CD4-positive, alpha-beta T cell treated with Interleukin-21 for 1 hour (primary cell): ENCODE measurements at places on chromosomes 6 and 20.

GRCh38 chr6:40874495-40874894 is 164.5 kb downstream of the UNC5CL start:
- DNase-seq, result no peak

- no peak for DNase-seq
Observed at GRCh38 chr6:36873115-36873514, 1.5 kb downstream of the PPIL1 start.

DNA sequence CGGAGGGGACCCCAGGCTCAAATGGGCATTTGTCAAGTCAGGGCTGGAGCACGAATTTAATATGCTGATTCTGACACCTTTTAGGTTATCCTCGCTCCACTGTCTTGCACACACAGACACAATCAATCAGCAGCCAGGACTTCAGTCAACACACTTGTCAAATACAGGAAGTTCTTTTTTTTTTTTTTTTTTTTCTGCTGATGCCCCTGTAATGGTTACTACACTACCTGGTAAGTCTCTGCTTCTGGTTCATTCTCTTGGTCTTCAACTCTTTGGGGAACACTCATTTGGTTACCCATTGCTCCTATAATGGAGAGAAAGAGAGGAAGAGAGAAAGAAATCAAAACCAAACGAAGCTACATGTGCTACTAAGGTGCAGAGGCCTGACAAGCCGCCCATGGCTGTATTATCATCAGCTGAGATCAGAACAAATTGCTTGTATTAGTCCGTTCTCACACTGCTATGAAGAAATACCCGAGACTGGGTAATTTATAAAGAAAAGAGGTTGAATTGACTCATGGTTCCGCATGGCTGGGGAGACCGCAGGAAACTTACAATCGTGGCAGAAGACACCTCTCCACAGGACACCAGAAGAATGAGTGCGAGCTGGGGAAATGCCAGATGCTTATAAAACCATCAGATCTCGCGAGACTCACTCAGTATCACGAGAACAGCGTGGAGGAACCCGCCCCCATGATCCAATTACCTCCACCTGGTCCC is 11.8 kb downstream of the BCAS1 start:
- no peak for DNase-seq

GRCh38 chr20:43508604-43509040 is 1.1 kb downstream of the L3MBTL1 start:
- DNase-seq, result no peak

GRCh38 chr6:52839124-52840055 is 1.2 kb downstream of the GSTA5 start:
- peak; percentile 50 for DNase-seq

- DNase-seq, result peak; percentile 49
Observed at GRCh38 chr6:105981002-105981887, 104.9 kb upstream of the PRDM1 start.

DNA sequence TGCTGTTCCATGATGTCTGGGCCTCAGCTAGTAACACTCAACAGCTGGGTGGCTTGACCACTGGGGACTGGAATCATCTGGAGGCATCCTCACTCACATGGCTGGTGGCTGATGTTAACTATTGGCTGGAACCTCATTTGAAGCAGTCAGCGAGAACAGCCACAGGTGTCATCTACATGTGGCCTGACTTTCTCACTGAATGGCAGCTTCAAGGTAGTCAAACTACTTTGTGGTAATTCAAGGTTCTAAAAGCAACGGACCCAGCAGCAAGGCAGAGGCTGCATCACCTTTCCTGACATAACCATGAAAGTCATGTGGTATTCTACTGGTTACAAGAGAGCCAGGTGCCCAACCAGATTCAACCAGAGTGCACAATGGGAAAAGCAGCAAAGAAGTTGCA is 115.9 kb upstream of the DST start:
- DNase-seq, result no peak

DNA sequence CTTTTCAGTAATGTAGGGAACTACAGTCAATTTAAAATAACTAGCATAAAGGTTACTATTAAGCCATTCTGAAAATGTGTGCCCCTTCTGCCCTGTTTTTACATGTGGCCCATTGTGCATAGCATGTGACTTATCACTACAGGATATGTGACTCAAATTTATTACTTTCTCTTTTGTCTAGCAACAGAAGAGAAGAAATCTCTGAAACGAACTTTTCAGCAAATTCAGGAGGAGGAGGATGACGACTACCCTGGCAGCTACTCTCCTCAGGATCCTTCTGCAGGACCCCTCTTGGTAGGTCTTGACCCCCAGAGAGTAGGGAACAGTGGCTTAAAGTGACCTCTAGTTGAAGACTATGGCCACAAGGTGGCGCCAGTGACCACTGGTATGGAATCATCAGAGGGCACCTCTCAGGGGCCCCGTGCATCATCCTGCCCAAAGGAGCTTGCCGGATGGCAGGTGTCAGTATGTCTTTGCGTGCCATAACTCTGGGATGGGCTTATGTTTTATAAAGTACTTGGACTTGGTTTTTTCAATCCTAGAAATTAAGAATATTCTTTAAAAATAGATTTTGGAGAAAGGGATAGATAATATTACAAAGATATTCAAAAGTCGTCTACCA is 23.9 kb downstream of the RPRD1B start:
- DNase-seq, result peak; percentile 75

DNA sequence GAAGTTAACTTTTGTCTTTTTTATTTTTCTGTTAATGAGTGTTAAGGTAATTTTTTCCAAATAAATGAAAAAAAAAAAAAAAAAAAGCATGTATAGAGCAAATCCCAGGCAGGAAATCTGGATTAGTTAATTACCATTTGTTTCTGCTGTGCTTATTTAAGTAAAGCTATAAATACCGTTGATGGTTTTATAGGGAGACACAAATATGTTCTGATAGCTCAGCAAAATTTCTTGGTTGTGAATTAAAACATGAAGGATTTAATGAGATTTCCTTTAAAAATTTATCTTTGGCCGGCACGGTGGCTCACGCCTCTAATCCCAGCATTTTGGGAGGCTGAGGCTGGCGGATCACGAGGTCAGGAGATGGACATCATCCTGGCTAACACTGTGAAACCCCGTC is 189.4 kb downstream of the CD109 start:
- no peak for DNase-seq

- DNase-seq, result no peak
Observed at GRCh38 chr6:109079981-109080380, 14.7 kb downstream of the SESN1 start.

GRCh38 chr20:32458061-32458836 is 100.1 kb downstream of the ASXL1 start:
- DNase-seq, result no peak

- no peak for DNase-seq
Observed at GRCh38 chr20:19808498-19808897, 50.4 kb downstream of the RIN2 start.

DNA sequence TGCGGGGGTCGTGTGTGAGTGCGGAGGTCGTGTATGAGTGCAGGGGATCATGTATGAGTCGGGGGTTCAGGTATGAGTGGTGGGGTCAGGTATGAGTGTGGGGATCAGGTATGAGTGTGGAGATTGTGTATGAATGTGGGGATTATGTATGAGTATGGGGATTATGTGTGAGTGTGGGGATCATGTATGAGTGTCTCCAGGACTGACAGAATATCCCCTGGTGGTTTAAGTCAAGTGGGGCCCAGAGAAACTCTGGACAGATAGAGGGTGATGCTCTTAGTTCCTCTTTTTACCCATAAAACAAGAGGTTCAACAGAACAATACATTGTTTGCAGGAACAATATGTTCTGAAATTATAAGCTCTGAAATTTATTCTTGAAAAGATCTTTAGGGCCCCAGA is 131.9 kb downstream of the UST start:
- DNase-seq, result no peak

- DNase-seq, result no peak
Observed at GRCh38 chr6:42720739-42721138, 1.7 kb downstream of the PRPH2 start.

GRCh38 chr20:3532089-3532615 is 61.3 kb downstream of the ATRN start:
- no peak for DNase-seq

GRCh38 chr6:56851074-56851473 is 103.8 kb upstream of the BEND6 start:
- no peak for DNase-seq

DNA sequence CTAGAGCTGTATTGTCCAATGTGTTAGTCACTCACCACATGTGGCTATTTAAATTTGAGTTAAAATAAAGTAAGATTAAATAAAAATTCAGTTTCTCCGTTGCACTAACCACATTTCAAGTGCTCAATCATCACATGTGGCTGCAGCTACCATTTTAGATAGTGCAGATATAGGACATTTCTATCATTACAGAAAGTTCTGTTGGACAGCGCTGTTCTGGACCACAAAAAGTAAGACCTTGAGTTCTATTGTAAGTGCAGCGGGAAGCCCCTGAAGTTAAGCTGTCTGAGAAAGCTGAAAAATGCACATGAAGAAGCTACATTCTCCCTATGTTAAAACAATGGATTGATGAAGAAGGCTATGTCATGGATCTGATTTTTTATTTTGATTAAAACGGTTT is 1.1 kb downstream of the ORC3 start:
- DNase-seq, result no peak

DNA sequence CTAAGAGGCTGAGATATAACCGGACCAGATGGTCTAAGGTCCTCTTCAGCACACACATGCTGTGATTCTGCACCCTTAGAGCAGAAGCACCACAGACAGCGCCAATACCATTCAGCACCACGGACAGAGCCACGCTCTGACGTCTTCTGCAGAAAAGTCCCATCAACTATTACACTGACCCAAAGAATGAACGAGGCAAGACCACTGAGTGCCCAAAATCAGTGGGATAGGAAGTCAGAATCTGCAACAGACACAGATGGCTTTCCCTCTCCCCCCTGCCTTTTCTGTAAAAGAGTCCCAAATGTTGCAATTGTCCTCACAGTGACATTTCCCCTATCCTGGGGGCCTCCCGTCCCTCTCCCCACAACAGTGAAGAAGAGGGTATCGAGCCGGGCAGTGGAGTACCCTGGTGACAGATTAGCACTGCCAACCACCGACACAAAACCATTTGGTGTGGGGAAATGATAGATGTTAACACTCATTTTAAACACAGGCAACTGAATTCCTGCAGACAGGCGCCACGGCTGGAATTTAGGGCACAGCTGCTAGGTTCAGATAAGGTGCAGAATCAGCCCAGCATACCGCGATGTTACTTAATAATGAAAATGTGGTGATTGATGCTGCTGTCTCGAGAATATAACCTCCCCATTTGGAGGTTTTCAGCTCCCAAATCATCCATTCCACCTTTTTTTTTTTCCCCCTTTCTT is 66.6 kb upstream of the CTNNBL1 start:
- peak; percentile 2 for DNase-seq

- peak; percentile 68 for DNase-seq
Observed at GRCh38 chr6:43723737-43724295, 36.2 kb upstream of the MRPS18A start.

DNA sequence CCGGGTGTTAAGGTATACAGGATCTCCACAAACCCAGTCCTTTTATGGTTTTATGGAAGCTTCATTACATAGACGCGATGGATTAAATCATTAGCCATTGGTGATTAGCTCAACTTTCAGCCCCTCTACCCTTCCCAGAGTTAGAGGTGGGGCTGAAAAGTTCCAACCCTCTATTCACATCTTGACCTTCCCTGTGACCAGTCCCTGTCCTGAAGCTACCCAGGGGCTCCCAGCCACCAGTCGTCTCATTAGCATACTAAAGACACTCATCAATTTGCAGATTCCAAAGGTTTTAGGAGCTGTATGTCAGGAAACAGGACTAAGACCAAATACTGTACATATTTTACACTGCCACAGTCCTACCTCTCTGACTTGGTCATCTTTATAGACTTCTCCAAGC is 21.0 kb downstream of the KHDC1L start:
- no peak for DNase-seq

DNA sequence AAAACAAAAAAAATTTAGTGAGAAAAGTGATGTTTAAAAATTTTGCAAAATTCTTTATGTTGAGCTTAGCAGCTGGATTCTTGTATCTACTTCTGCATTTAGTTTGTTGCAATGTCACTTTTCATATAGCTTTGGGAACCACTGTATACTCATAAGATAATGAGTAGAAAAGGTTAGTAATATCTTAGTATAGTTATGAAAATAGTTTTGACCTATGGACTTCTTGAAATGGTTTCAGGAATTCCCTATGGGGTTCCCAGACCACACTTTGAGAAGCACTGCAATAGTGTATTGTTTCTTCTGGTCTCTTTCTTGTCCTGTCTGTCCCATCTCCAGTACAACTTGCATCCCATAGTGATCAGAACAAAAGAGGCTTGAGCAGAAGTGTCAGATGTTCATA is 29.4 kb downstream of the PPP1R16B start:
- DNase-seq, result no peak

- no peak for DNase-seq
Observed at GRCh38 chr6:101290346-101290745, 103.2 kb upstream of the GRIK2 start.

DNA sequence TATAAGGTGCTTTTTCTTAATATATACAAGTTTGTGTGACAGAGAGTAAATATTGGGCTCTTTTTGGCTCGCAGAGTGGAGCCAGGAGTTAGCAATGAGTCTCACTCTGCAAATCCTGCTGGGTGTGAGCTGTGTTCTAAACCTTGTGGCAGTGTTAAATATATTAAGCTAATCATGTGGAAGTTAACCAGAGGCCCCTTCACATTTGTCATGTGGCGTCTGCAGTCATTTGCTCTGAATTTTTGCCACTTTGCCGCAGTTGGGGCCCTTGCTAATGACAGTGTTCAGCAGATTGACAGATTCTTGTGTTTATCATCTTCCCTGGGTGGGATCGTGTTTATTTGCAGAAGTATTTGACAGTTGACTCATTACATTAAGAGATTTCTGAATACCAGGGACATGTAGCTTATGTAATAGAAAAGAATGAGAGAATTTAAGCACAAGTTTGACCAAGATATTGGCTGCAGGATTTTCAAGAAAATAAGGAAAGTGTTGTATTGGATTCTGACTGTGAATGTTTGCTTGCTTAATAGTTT is 37.9 kb downstream of the SPATA2 start:
- DNase-seq, result no peak

DNA sequence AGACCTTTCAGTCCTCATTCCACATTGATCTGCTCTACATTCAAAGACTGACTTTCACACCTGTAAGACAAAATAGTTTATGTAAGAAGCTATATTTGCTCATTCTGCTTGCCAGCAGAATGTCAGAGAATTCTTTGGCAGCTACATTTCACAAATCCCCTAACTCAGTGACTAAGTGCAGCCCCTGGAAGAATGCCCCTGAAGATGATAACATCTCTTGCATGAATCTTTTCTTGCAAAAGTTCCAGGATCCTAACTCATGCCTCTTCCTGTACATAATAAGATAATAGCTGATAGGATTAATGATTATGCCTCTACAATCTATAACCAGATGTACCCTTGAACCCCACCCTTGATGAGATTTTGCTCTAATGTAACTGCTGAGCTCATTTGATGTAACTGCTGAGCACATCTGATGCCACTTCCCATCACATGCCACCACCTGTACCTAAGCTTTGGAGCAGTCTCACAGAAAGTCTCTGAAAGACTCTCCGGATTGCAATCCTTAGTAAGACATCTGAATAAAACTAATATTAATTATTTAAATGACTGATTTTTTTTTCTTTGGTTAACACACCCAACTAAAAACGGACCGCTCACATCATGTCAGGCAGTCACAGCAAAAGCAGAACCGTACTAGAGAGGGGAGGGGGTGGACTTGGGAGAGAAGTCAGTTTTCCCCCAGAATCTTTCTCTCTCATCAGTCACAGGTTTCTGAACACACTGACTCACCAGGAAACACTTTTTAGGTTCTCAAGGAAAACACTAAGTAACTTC is 684 bp upstream of the DNAH8 start:
- no peak for DNase-seq
